NCI-H2081 treated with DMSO at 0.1 percent for 48 hours (cell line): ENCODE measurements at places on chromosomes 3 and 15.
A peak's percentile ranks its signal among the peaks of the same experiment; 100 is the strongest.

DNA sequence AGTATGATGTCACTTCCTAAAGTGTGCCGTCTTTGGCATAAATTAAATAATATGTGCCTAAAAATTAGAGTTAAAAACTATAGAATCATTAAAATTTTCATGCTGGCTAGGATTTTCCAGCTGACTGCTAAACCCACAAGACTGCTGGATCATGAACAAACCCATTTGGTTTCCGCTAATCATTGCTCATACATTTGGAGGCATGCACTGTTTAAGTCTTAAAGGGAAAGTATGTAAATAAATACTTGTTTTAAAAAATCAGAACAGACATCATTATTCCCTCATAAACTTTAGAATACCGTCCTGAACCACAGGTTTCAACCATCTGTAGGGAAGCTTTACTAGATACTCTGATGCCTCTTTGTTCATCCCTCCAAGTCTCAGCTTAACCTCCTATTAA, 26.5 kb downstream of the ATP6V1A start:
- no peak for DNase-seq

GRCh38 chr3:71723452-71724170, 1.6 kb downstream of the EIF4E3 start:
- DNase-seq = no peak

GRCh38 chr3:39068556-39068955, 16.7 kb downstream of the WDR48 start:
- DNase-seq = no peak

- no peak for DNase-seq
These were observed 45.6 kb downstream of the OIP5 start for GRCh38 chr15:41286665-41287333.

- DNase-seq = no peak
These were observed 746.0 kb downstream of the VGLL3 start for GRCh38 chr3:86244905-86245304.

DNA sequence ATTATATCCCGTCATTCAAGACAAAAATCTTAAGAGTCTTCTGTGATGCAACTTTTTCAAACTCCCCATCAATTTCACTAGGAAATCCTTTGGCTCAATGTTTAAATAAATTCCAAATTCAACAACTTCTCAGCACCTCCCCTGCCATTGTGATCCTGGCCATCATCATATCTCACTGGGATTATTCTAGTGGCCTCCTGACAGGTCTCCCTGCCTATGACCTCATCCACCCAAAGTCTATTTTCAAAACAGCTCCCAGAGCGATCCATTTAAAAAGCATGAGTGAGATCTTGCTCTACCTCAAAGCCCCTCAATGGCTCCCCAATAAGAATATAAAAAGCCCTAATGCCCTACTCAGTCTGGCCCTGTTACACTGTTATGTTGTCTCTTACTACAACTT, 293.2 kb downstream of the FOXP1 start:
- DNase-seq = no peak

GRCh38 chr3:64110071-64110470, 86.8 kb upstream of the PSMD6 start:
- no peak for DNase-seq

DNA sequence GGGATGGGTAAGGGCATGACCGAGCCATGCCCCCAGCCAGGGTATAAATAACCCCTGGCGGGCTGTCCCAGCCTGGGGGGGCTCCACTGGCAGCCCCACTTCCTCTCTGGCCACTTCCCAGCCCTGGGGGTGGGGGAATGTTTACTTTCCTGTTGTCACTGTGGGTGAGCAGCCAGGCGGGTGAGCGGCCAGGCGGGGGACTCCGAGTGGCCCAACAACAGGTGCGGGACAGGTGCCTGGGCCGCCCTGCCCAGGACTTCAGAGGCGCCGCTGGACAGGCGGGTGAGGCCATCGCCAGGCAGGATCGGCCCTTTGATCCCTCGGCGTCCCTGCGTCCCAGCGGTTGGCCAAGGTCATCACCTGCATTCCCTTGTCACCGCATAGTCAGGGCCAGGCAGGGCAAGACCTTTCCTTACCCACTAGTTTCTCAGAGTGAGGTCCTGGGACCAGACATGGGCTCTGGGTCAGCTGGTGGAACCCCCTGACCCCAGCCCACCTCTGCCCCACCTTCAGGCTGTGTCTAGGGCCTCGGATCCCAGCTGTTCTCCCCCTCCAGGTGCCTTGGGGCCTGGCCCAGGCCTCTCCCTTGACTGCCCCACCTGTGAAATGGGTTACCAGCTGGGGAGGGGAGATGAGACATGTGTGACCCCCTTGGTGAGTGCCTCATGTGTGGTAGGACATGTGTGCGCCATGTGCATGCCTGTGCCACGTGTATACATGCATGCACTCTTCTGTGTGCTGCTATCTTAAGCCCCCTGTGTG, 16.6 kb downstream of the SEMA3F start:
- no peak for DNase-seq

GRCh38 chr3:107523289-107523538, 452 bp downstream of the BBX start:
- no peak for DNase-seq

DNA sequence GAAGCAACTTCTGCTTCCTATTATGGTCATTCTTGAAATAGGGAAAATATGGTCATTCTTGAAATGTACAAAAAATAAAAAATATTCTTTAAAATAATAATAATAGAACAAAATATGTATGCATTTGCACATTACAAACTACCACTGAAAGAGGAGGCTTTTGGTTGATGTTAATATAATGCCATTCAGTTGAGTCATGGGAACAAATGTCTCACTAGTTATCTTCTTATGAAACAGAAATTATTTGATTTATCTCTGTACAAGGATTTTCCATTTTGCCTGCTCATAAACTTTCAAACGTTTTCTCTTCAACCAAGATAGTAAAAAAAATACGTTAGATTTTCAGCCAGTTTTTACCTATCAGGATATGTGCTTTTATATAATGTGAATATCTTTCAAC, 1662.7 kb downstream of the OTOL1 start:
- no peak for DNase-seq

DNA sequence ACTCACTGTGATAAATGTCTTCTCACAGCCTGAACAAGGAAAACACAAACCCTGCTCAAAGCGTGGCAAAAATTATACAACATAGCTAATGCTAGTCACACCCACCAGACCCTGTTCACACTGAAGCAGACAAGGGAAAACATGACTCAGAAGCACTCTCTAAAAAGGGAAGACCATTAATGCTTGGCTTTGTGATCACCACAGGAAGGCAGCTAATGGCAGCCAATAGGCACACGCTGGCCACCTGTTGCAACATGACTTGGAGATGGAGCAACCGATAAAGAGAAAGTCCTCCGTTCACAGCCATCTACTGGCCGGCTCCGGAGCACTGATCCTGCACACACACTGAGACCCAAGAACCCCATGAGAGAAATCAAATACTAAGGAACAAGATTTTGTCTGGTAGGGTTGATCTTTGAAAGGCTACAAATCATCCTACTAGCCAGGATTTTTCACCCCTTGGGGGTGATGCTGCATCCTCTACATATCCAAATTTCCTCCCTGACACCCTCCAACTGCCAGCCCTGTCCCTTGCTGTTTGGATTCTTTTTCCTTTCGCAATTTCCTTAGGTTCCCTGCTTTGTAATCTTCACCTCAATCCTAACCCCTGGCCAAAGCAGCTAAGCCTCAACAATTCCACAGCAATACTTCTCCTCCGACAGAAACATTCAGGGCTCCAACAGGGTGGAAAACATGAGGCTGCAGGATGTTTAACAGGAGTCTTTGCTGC, 3.2 kb downstream of the ZXDC start:
- DNase-seq = no peak

DNA sequence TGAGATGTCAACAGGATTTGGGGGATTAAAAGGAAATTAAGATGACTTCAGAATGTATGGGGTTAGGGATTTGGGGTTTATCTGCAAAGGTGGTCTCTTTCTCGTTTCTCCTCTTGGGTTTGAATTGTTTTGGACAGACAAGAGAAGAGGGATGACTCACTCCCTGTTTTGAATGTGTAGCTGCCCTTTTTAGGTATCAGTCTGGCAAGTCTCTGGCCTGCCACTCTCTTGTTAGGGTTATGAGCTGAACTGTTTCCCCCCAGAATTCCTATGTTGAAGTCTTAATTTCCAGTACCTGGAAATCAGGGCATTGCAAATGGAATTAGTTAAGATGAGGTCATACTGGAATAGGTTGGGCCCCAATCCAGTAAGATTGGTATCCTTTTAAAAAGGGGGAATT, 291.7 kb downstream of the MEX3B start:
- no peak for DNase-seq

- DNase-seq = no peak
These were observed 894 bp upstream of the TM4SF4 start for GRCh38 chr3:149473357-149474249.

DNA sequence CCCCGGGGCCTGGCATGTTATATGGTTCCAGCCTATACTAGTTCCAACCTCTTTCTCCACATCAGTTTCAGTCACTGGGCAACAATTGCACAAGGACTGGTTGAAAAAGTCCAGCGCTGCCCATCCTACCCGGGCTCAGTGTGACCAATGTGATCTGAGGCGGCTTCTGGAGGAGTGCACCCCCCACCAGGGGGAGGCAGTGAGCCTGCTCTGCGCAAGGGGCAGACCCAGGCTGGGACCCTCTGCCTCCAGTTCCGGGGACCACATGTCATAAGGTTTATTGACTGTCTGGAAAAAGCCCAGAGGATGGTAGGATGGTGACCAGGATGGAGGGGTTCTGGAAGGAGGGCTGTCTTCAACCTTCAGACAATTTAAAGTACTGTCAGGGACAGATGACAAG, 25.6 kb upstream of the NR2E3 start:
- no peak for DNase-seq

- DNase-seq = no peak
These were observed 155.4 kb upstream of the GBE1 start for GRCh38 chr3:81916890-81917289.

- no peak for DNase-seq
These were observed 15.8 kb downstream of the SPG11 start for GRCh38 chr15:44647637-44648036.

GRCh38 chr3:26365706-26366105, 256.9 kb upstream of the LRRC3B start:
- no peak for DNase-seq

- DNase-seq = no peak
These were observed 28.7 kb downstream of the ATP6V1A start for GRCh38 chr3:113775516-113775915.

DNA sequence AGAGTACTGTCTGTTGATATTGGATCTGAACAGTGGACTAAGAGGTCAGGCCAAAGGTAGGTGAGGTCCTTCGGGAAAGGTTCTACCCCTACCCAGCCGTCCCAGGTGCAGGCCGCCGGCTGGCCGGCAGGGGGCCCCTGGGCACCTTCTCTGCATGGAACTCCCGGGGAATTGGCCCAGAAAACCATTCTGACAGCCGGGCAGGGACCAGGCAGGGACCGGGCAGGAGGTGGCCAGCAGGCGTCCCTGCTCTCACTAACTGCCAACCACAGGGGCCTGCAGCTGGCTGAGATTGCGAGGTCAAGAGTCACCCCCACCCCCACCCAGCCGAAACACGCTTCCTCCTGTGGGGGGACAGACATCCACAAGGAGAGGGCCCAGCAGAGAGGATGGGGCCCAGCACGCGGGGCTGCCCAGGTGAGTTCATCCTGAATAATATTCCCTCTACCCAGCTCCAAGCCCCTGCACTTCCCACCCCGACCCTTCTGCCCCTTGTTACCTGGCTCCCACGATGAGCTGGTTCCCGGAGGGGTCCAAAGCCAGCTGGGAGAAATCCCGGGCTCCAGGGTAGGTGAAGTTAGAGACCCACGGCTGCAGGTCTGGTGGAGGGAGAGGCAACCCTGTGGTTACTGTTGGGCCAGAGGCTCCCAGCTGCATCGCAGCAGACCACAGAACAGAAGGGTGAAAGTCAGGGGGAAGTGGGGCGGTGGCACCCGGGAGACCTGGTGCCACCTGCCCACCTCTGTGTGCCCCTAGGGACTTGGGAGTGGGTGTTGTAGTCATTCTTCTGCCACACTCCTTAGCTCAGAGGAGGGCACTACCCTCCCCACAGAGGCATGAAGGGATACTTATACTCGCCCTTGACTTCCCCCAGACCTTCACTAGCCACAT, 84.4 kb downstream of the SEMA5B start:
- peak; percentile 48 for DNase-seq

GRCh38 chr3:139994891-139995290, 59.9 kb downstream of the CLSTN2 start:
- no peak for DNase-seq

GRCh38 chr15:71782422-71783165, 27.8 kb upstream of the NR2E3 start:
- no peak for DNase-seq

- DNase-seq = no peak
These were observed 5.6 kb downstream of the SCAMP2 start for GRCh38 chr15:74867466-74868038.

GRCh38 chr3:94413336-94414108, 350.7 kb downstream of the NSUN3 start:
- DNase-seq = no peak

DNA sequence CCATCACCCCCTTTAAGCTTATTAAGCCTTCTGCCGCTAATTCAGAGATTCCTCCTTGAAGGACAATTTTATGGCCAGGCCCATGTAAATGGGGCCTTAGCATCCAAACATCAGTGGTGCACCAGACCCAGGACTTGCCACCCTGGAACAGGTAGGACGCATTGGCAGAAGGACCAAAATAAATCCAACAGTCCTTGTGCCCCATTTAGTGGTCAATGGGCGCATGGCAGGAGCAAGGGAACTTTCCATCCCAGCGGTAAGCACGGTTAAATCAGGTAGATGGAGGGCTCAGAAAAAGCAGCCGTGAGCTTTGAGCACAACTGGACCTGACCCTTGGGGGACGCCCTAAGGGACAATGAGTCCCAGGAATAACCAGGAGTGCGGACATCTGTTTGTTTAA, 540.8 kb upstream of the ROBO1 start:
- DNase-seq = no peak

- no peak for DNase-seq
These were observed 115.2 kb downstream of the GABRG3 start for GRCh38 chr15:27086149-27086548.

GRCh38 chr3:37903734-37904133, 42.1 kb downstream of the CTDSPL start:
- no peak for DNase-seq

DNA sequence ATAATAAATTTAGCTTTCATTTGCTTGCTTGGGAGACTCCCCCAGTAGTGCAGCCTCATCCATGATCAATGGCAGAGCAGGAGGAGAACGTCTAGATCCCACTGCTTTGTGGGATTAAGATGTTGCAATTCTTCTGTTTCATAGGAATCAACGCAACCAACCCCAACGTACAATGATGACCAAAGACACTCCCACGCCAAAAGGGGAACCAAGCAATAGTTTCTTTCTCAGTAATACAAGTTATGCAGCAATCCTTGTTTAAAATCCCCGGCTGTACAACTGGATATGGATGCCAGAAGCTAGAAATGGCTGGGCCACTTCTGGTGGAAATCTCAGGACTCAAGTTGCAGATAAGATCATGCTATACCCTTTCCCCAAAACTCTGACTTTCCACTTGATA, 411.2 kb downstream of the VPS13C start:
- no peak for DNase-seq

GRCh38 chr3:132753946-132754345, 31.7 kb upstream of the NPHP3 start:
- no peak for DNase-seq
